ENCODE measurements at places on chromosomes 12 and 14. TPM values are rescaled to one million over a fixed set of nuclear protein-coding genes. Genes with fewer than 3 reads are reported as not detected.

GRCh38 chr14:50085570-50086320, 30.6 kb downstream of the VCPKMT start:
- no peaks in the 10 kb centered on the region for H3K27me3 ChIP-seq
- no peak overlapping the region for H3K4me3 ChIP-seq
- H3K27ac ChIP-seq: no peak overlapping the region
- H3K36me3 ChIP-seq: no peaks in the 10 kb centered on the region
- DNase-seq: no peak

DNA sequence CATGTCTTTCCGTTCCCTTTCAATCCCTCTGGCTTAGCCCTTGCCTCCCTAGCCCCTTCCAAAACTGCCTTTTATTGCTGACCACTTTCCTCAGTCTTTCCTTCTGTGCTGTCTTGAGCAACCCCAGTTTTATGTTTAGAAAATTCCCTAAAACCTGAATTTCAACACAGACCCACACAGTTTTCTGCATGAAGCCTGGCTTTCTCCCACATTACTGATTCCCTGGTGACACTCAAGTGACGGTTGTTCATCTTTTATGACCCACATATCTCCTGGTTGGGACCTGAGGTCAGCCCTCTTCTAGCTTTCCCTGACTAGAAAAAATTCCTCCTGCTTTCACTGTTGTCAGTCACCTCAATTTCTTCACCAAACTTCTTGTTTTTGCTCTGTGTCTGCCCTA, 21.0 kb downstream of the FGD4 start:
- no peaks in the 10 kb centered on the region for H3K36me3 ChIP-seq
- no peaks in the 10 kb centered on the region for H3K27me3 ChIP-seq
- H3K27ac ChIP-seq: no peak overlapping the region
- no peak overlapping the region for H3K4me3 ChIP-seq

DNA sequence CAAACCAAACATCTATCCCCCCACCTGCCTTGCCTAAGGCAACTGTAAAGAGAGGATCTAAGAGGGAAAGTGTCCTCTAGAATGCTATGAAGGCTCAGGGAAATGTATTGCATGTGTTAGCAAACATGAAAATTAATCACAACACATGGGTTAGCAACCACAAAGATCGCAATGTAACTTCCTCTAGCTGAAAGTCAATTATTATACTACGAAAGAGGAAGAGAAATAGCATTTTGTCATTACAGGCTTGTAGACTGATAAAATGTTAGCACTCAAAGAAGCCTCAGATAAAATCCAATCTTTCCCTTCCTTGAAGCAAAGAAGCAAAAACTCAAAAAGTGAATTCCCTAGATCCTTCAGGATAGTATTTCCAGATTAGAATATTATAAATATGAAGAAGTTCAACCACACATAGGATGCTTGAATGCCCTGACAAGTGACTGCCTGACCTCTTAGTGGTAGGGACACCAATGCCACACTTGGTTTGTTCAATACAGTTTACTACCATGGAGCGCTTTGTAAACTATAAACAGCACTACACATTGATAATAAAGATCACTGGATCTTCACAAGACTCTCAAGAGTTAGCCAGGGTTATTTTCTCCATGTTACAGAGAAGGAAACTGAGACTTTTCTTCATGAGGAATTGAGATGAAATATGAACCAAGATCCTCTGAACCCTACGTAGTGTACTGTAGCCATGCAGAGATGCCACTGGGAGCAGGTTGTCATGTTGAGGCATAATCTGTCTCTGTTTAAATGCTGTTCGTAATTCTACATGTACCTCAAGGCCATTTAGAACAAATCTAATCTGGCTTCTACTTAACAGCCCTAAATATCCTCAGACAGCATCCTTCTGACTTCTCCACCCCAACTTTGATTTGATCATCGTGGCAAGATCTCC, 100.7 kb downstream of the ITPR2 start:
- no peak overlapping the region for H3K4me3 ChIP-seq
- no peaks in the 10 kb centered on the region for H3K27me3 ChIP-seq
- H3K27ac ChIP-seq: no peak overlapping the region
- no peaks in the 10 kb centered on the region for H3K36me3 ChIP-seq
- H3K4me1 ChIP-seq: no peaks in the 10 kb centered on the region

- H3K27me3 ChIP-seq: no peaks in the 10 kb centered on the region
- DNase-seq: no peak
- no peaks in the 10 kb centered on the region for H3K4me1 ChIP-seq
- no peaks in the 10 kb centered on the region for H3K36me3 ChIP-seq
- H3K4me3 ChIP-seq: no peak overlapping the region
- no peak overlapping the region for H3K27ac ChIP-seq
These were observed 25.4 kb downstream of the RALGAPA1 start for GRCh38 chr14:35783699-35784098.

GRCh38 chr12:40157336-40157735, 51.5 kb upstream of the SLC2A13 start:
- peaks cover 6% of the 10 kb centered on the region for H3K4me1 ChIP-seq
- DNase-seq: peak; percentile 27
- H3K27me3 ChIP-seq: no peaks in the 10 kb centered on the region
- no peak overlapping the region for H3K4me3 ChIP-seq
- no peaks in the 10 kb centered on the region for H3K36me3 ChIP-seq

- H3K4me1 ChIP-seq: no peaks in the 10 kb centered on the region
- peaks cover 5% of the 10 kb centered on the region for H3K36me3 ChIP-seq
- H3K4me3 ChIP-seq: no peak overlapping the region
- no peaks in the 10 kb centered on the region for H3K27me3 ChIP-seq
- no peak overlapping the region for H3K27ac ChIP-seq
These were observed 32.7 kb downstream of the RBM25 start for GRCh38 chr14:73091044-73091443.

- no peaks in the 10 kb centered on the region for H3K36me3 ChIP-seq
- peak; percentile 50 for DNase-seq
- H3K27ac ChIP-seq: no peak overlapping the region
- no peaks in the 10 kb centered on the region for H3K27me3 ChIP-seq
These were observed 19.1 kb downstream of the BBOF1 start for GRCh38 chr14:74038020-74038859.

The PRB2 gene
- total RNA-seq: 0.10 TPM

The VRTN gene
- not detected for total RNA-seq

The KLRB1 gene
- total RNA-seq: not detected

Measured in hepatocyte (in vitro differentiated cells).